Glomerular endothelial cell (primary cell): ENCODE measurements at places on chromosomes 7 and 10.
A peak's percentile ranks its signal among the peaks of the same experiment; 100 is the strongest.

DNA sequence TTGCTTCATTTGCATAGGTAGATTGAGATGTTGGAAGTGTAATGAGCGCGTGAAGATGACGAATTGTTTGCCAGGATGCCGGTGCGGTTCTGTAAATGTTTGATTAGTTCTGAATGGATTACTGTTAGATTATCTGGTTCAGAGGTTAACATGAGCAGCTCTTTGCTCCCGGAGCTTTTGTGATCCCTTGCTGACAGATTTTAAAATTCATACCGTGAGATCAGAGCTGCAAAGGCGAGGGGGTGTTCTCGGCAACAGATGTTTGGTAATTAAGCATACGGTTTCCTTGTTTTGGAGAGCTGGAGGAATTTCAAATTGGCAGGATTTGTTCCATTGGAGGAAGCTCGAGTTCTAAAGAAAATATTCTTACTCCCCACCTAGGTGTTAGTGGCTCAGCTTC lies 237.8 kb upstream of the GPR26 start:
- DNase-seq: no peak

GRCh38 chr10:63819753-63820329 lies 298.6 kb downstream of the REEP3 start:
- peak; percentile 39 for DNase-seq

DNA sequence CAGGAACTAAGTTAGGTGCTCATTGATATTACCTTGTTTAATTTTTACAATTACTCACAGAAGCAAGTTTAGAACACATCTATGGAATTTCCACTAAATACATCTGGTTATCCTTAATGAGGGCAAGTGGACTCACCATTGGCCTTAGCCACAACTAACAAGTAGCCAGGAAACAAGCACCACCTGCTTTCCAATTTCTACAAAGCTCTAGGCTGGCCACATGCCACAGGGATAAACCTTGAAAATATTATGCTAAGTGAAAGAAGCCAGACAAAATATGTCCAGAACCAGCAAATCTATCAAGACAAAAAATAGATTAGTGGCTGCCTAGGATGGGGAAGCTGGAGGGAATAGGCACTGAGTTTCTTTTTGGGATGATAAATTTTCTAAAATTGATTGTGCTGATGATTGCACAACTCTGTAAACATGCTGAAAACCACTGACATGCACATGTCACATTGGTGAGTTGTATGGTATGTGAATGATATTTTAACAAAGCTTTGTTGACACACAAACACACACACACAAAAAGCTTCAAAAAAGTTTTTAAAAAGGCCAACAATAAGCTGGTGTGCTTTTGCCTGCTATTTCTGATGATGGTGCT lies 179.4 kb downstream of the CPEB3 start:
- no peak for DNase-seq

GRCh38 chr7:5429253-5429856 lies 5.7 kb upstream of the TNRC18 start:
- DNase-seq: no peak

GRCh38 chr7:120941064-120941463 lies 9.5 kb upstream of the ING3 start:
- peak; percentile 44 for DNase-seq

- DNase-seq: no peak
These were observed 309.5 kb downstream of the WDR37 start for GRCh38 chr10:1365540-1366321.

DNA sequence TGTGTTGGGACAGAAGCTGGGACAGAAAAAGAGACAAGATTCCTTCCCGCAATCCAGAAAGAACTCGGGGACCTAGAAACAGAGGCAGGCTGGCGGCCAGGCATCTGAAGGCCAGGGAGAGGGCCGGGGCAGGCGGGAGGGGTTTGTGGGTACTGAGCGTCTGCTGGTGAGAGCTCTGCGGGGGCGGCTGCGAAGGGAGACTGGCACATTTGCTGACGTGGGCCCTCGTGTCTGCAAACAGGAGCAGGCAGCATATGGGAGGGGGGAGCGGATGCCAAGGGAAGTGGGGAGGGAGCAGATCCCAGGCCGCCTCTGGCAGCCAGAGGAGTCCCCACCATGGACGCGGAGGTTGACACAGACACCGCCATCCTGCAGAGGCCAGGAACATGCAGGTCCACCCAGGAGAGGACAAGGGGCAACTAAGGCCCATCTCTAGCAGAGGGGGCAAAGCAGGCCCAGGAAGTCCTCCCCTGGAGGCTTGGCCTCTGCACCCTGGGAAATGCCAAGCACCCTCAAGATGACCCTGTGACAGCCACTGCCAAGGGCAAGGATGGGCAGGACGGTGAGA lies 32.2 kb downstream of the KCNH2 start:
- DNase-seq: no peak

DNA sequence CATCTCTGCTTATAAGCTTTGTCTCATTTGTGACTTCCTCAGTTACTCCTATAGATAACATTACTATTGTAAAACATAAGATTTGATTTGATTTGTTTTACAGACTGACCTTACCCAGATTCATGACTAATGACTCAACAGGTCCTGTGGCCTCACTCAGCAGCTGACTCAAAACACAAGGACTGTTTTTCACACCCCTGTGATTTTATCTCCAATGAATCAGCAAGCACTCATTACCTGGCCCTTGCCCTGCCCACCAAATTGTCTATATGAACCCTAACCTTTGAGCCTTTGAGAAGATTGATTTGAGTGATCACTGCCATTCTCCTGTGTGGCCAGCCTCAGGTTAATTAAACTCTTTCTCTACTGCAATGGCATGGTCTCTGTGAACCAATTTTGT lies 1064.6 kb upstream of the LRRTM3 start:
- no peak for DNase-seq

DNA sequence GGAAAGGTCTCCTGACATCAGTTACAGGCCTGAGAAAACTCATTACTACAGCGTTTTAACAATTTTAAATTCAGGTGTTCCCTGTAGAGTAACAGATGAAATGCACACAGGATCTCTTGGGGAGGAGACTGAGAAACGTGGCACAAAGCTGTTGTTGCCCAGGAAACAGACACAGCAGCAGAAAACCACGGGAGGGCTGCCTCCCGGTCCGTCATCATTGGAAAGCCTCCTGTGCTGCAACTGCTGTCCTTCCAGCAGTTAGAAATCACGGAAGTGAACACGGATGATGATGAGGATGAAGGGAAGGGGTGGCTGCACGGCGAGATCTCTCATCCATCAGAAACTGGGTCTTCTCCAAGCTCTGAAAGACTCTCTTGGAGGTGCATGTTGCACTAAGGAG lies 94.6 kb upstream of the RNF32 start:
- no peak for DNase-seq

- no peak for DNase-seq
These were observed 128.3 kb downstream of the TCF7L2 start for GRCh38 chr10:113078282-113078907.

GRCh38 chr10:104350127-104350635 lies 3.5 kb upstream of the CFAP58 start:
- no peak for DNase-seq

GRCh38 chr7:80127412-80128160 lies 7.0 kb upstream of the GNAI1 start:
- no peak for DNase-seq

DNA sequence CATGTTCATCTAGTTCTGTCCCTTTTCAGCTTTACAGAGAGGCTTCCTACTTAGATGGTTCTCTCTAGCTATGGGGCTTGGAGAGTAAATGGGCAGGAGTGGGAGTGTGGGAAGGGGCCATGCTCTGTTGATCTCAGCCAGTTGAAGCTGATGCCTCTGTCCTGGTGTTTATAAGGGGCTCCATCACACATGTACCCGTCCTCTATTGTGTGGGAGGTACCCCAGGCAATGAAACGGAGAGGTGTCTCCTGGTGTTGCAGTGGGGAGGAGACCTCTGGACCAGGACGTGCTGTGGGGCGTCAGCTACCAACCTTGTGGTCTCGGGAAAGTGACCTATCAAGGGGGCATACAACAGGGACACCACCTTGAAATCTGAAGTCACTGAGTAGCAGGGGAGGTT lies 173.5 kb downstream of the CELF2 start:
- no peak for DNase-seq

GRCh38 chr7:156889089-156889488 lies 3.9 kb downstream of the LMBR1 start:
- DNase-seq: no peak

GRCh38 chr7:133183042-133183794 lies 69.7 kb upstream of the EXOC4 start:
- no peak for DNase-seq

GRCh38 chr7:83413424-83413823 lies 235.5 kb downstream of the SEMA3E start:
- DNase-seq: no peak

GRCh38 chr7:26156451-26157420 lies 4.7 kb downstream of the NFE2L3 start:
- peak; percentile 85 for DNase-seq

GRCh38 chr7:97001656-97002554 lies 3.4 kb upstream of the DLX6 start:
- DNase-seq: no peak

- DNase-seq: no peak
These were observed 54.7 kb upstream of the BICC1 start for GRCh38 chr10:58457761-58458616.

- DNase-seq: no peak
These were observed 90.3 kb upstream of the LYZL2 start for GRCh38 chr10:30719832-30720231.

DNA sequence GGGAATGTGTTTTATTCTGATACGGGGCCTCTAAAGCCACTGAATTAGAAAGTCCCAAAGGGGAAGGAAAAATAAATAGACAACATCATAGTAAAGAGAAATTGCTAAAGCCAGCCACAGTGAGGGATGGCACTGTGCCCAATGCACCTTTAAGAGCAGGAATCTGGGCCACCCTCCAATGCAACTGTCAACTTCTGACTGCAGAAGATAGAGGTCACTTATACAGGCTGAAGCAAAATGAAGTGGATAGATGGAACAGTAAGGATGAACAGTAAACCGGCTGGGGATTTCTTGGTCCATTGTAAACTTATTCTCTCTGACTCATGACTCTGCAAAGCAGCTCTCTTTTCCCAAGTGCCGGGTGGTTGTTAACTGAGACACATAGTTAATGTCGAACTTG lies 54.0 kb upstream of the KCNIP2 start:
- DNase-seq: no peak

GRCh38 chr10:1241322-1241890 lies 185.2 kb downstream of the WDR37 start:
- no peak for DNase-seq
